NCI-H524 (cell line): ENCODE measurements at places on chromosomes 11 and 22.
A peak's percentile ranks its signal among the peaks of the same experiment; 100 is the strongest.

- DNase-seq, result no peak
Measured at GRCh38 chr22:44293034-44293433, 19.7 kb downstream of the SHISAL1 start.

DNA sequence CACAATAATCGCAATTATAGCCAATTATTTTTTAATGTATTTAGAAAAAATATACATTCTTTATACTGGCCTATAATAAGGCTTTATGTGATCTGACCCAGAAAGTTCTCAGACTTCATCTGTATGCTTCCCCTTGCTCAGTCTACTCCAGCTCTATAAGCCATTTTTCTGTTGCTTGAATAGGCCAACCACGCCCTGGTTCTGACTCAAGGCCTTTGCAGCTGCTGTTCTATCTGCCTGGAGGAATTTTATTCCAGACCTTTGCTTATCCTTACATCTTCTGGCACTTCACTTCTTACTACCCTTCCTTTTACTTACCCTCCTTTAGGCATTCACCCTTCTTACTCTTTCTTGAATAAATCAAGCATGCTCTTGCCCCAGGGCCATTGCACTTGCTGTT lies 54.9 kb upstream of the PDE3B start:
- DNase-seq, result no peak

DNA sequence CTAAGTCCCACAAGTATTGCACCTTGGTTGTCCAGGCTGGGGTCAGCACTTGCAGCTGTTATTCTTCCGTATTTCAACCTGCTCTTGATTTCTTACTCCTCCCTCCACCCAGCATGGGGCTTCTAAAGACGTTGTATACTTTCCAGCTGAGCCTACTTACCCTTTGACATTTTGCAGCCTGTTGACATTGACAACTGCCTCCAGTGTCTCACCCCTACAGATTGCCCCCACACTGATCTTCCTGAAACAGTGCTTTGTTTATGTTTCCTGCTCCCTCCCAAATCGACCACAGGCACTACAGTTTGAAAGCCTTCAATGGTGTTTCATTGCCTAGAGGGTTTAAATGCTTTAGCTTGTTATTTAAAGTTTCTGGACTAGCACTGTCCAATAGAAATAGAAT lies 56.6 kb downstream of the FAM83F start:
- DNase-seq, result no peak

DNA sequence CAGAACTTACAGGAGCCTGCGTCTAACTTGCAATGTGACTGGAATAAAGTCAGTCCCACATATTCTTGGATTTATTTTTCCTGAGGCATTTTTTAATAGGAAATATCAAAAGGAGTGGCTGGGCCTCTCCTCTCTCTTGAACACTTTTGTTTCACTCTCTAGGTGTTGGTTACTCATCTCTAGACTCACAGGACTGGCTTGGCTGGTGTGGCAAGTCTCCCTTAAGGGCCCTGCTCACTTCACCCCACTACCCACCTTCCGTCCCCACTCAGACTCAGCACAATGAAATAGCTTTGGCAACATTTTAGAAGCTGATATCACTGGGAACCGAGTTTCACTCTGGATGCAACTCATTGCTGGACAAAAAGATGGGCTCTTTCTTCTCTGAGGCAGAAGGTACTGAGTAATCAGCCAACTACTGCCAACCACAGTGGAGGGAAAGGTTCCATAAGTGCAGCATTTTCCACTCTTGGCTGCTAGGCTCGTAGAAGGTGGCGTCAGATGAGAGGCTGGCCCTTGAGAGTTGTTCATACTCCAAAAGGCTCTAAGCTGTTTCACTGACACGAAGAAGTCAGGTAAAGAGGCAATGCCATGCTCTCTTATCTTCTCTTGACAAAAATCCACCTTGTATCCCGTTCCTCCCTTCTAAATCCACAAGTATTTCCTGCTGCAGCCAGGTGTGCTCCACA lies 390.6 kb downstream of the SOX6 start:
- no peak for DNase-seq

DNA sequence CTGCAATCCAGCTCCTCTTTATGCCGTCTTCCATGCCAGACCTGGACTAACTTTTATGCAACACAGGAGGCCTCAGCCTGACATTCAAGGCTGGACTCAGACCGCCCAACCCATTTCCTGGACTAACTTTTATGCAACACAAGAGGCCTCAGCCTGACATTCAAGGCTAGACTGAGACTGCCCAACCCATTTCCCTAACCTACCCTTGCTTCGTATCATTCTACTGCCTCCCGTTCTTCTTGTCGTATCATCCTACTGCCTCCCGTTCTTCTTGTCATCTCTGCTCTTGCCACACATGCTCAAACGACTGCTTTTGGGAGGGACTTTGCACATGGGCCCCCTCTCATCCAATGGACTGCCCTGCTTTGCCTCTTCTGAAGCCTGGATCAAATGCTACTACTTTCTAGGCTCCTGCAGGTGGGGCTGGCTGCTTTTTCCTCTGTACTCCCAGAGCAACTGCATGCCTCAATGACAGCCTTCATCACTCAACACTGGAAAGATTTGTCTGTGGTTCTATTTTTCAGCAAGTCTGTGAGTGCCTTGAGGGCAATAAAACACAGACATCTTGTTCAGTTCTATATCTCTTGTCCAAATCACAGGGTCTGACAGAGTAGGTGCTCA lies 7.8 kb downstream of the TBC1D10A start:
- no peak for DNase-seq

- DNase-seq, result no peak
Measured at GRCh38 chr11:75425422-75425821, 7.6 kb downstream of the KLHL35 start.

- no peak for DNase-seq
Measured at GRCh38 chr22:37304595-37305343, 22.5 kb downstream of the CYTH4 start.

- DNase-seq, result peak; percentile 66
Measured at GRCh38 chr11:117052196-117053149, 45.8 kb downstream of the SIK3 start.

- DNase-seq, result no peak
Measured at GRCh38 chr11:100403816-100404215, 283.3 kb upstream of the ARHGAP42 start.

GRCh38 chr11:32186118-32186517 lies 95.2 kb downstream of the RCN1 start:
- no peak for DNase-seq

DNA sequence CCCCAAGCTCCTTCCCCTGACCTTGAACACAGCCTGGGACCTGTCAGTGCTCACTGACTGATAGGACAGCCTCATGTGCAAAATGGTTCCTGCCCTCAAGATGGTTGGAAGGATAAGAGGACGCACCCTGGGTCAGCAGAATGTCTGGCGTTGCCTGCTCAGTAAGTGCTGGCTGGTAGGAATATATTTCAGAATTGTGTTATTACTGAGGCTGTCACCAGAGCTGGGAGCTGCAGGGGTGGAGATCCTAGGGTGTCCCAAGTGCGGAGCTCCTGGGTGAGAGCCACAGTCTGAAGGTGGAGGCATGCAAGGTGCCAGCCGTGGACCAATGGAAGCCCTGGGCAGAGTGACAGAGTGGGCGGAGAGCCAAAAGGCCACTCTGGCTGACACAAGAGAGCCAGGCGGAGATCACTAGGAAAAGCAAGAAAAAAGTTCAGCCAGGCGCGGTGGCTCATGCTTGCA lies 1.0 kb upstream of the SEC14L4 start:
- no peak for DNase-seq

DNA sequence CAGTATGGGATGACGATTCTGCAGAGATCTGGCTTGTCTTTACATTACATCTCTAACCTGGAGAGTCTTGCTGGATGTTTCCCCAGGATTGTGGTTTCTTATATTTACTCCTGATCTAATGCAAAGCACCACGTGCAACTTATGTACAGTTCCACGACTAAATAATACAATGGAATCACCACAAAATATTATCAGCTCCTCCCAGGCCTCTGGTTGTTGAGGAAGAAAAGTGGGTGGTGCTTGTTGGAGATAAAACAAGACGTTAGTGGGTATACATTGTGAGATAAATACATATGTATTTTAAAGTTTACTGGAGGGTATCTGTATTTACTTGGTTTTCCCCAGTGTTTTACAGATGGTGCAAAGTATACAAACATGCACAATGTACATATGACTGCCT lies 569.7 kb downstream of the NTM start:
- DNase-seq, result no peak

- no peak for DNase-seq
Measured at GRCh38 chr22:17903564-17904295, 120.6 kb downstream of the MICAL3 start.

- no peak for DNase-seq
Measured at GRCh38 chr11:24253237-24253760, 243.6 kb upstream of the LUZP2 start.

GRCh38 chr11:35173616-35174566 lies 34.9 kb downstream of the CD44 start:
- no peak for DNase-seq

DNA sequence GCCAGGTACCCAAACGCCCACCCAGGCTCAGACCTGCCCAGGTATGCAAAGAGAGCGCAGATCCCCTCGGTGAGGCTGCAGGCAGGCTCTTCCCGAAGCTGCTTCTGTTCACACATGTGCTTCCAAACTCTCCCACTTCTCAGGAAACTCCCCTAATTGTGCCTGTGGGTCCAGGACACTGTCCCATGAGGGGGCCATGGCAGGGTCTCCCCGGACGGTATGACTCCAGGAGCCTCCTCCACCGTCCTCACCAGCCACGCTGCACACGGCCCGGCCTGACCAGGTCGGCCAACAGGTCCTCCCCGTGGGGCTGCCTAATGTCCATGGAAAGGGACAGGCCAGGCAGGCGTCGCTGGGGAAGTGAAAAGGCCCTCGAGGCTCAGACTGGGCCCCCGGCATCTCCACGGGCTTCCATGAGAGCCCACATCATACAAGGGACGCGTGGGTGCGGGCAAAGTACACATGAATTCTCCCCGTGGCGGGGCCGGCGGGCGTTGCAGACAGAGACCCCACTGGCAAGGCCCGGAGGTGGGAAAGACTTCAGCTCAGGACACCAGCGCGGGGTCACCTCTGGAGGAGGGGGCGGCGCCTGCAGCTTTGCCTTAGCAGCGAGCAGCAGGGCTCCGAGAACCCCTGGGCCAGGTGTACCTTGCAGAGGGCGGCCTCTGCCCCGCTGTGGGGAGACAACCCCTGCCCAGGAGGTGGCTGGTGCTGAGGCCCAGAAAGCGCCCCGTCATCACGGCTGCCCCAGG lies 526.1 kb downstream of the BRD1 start:
- DNase-seq, result no peak

DNA sequence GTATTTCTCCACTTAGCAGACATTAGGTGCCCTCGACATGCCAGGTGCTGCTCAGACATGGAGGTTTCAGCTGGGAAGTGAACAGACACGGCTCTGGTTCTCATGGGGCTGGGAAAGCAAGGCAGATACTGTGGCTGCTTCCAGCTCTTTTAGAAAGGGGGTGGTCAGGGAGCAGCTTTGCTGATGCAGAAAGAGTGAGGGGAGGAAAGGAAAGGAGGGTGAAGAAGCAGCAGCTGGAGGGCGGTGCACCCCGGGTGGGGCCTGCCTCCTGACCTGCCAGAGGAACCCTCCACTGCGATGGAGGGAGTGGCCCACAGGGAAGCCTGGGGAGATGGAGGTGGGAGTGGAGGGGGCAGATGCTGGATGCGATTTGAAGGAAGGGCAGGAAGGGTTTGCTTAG lies 76.8 kb downstream of the MORC2 start:
- no peak for DNase-seq

- no peak for DNase-seq
Measured at GRCh38 chr11:46383974-46384701, 2.7 kb downstream of the MDK start.

GRCh38 chr22:30033901-30034300 lies 46.4 kb upstream of the HORMAD2 start:
- no peak for DNase-seq

- no peak for DNase-seq
Measured at GRCh38 chr11:680970-681369, 14.1 kb downstream of the DEAF1 start.

DNA sequence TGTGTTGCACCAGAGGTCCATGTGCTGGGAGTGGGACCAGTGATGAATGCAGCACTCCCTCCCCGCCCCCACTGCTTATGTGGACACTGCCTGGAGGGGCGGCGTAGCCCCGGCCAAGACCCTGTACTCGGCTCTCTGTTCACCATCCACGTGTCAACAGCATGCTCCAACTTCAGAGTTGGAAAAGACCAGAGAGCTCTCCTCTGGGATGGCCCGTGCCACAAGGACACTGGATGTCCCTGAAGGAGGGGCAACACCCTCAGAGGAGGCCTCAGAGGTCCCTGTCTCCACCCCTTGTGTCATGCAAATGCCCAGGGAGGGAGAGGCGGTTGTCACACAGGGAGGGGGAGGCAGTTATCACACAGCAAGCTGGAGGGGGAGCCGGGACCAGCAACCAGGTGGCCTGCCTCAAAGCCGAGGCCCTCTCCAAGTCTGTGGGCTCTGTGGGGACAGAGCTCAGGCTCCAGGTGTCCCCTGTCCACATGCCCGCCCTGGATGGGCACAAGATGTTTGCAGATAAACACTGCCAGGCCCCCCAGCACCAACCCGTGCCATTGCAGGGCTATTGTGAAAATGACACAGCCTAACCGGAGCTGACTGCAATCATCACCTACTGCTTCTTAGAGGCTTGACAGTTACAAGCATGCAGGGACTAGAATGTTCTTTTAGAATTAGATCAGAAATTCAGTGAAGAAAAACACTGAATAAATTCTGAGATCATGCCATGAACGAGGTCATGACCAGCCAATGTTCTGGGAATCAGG lies 121.1 kb downstream of the PHF21B start:
- no peak for DNase-seq

DNA sequence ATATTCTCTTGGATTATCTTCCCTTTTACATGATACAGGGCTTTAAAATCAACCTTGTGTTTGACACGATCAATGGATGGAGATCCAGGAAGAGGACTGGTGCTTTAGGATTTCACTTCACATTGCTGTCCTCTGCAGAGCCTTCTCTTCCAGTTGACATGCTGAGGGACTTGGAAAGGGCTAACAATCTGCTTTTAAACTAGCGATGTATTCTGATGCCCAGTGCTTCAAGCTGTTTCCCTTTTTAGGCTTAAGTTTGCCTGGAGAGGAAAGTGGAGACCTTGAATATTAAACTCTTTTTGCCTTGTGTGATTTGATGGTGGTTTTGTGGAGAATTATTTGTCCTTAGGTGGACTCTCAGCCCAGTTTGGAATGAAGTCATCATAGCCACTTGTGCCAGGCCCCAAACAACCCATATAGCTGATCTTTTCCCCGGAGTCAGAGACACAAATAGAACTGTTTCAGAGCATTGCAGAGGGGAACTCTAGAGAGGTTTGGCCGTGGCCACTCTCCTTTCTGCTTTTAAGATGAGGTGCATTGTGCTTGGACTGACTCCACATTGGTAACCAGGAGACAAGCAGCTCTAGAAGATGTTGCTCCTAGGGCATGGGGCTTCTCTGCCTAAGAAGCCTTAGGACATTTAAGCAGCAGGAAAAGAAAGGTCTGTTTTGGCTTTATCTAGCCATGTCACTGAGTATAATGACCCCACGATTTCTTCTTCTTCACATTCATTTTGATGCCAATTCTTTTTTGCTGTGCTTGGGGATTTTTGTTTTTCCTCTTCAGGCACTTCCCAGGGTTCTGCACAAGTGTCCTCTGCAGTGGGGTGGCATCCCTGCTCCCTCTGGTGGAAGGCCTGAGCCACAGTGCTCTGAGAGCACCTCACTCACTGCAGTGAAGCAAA lies 152.8 kb downstream of the NCAM1 start:
- DNase-seq, result peak; percentile 31
